ENCODE measurements at places on chromosomes 4 and X.

GRCh38 chr4:8537041-8537461, 43.1 kb upstream of the GPR78 start:
- no peak for DNase-seq

DNA sequence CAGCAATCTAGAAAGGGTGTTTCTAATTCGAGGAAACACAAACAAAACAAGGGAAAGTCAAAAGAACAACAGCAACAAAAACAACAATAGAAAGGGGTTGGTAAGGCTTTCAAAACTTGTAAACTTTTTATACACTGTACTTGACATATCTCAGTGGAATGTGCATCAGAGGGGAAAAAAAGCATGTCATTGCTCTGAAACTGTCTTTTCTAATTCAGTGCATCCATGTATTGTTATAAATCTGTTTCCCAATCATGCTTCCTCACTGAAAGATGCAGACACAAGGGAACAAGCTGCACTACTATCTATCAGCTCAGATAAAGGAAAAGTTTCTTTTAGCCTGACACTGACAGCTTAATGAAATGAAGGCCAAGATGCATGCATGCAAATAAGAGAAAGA, 44.2 kb upstream of the PCDH18 start:
- DNase-seq = no peak

- no peak for DNase-seq
Measured at GRCh38 chrX:1274786-1275185, 6.2 kb downstream of the CSF2RA start.

DNA sequence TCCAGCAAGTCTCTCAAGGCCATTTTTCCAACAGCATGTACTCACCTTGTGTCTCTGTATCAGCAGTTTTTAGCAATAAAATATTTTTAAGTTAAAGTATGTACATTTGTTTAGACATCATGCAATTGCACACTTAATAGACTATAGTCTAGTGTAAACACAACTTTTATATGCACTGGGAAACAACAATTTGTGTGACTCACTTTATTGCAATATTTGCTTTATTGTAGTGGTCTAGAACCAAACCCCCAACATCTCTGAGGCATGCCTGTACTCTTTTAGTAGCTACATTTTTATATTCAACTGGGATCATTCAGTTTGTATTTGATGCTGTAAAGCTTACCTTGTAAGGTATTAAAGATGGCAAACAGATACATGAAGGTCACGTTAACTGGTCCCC, 14.7 kb upstream of the PHKA2 start:
- DNase-seq = no peak

DNA sequence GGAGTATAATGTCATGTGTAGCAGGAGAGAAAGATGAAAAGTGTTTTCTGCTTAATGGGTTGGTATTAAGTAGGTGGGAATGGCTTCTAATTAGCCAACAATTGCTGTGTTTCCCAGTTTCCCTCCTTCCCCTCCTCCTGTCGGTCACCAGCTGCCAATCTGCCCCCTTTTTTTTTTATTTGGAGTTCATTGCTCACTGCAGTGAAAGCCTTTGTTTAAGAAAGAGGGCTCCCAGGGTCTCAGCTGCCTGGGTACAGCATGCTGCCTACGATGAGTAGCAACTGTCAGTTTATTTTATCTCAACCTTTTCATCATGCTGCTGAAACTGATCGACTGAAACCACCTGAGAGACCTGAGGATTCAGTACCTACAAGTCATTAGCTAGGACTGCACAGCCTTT, 149.0 kb downstream of the POU4F2 start:
- DNase-seq = no peak

DNA sequence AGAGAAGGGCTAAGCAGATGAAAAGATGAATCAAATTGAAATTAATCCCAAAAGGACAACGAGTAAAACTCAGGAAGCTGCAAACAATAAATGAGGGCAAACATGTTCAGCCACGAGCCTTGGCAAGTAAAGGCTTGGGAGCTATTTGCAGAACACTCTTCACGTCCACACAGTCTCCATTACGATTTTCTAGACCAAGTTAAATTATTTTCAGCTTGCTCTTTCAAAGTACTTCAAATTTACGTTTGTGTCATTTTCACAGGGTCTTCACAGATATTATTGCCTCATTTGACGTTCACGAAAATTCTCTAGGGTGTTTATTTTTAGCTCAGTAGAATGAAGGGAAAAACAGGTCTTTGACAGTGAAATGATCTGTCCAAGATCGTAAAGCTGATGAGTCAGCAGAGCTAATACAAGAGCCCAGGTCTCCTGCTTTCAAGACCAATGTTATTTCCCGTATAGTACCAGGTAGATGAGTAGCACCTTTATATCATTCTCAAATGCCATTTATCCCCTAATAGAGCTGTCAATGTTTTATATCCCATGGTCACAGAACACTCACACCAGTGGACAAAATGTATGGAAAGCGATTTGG, 20.9 kb downstream of the KLB start:
- DNase-seq = no peak

DNA sequence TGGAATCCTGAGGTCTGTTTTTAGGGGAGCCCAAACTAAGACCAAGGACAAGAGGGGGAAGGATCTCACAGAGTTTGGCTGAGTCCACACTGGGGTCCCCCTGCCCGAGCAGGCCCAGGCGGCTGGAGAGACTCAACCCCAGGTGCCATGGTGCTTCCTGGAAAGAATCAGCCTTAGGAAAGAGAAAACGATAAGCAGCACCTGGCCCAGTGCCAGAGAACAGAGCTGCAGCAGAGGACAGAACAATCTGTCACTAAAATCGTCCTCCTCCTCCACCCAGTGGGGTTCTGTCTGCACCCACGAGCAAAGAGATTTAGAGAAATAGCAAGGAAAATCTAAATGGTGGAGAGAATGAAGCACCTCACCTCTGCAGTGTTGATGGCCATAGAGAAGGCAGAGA, 470.5 kb downstream of the BCOR start:
- DNase-seq = no peak

- DNase-seq = no peak
Measured at GRCh38 chr4:181308476-181309312, 934.5 kb upstream of the TENM3 start.

DNA sequence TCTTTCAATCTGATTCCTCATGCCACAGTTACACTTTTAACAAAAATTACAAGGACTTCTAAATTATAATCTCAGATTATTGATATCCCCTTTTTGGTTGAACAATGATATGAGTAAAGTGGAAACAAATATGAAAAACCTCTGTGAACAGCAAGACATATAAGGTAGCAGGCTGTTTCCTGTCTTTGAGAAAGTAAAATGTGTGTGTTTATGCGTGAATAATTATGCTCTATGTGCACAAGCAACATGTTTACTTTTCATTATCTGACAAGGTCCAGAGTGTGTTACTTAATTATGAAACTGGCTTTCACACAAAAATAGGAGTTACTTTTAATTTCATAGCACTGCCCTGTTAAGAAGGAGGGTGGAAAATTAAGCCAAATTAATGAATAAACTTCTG, 43.1 kb downstream of the DDIT4L start:
- no peak for DNase-seq

DNA sequence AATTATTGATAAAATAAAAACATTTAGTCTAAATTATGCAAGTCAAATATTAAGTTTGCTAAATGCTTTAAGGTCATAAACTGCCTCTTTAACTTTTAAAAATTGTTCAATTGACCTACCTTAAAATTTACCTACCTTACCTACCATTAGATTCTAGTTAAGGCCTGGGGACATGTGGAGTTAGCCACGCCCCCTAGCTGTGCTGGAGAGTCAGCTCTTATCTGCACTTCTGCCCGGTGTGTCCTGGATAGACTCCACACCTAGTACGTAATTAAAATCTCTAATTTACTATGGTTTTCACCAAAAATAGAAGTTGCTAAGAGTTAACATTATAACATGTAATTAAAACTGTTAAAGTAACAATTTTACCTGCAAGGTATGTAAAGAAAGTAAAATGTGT, 22.7 kb downstream of the TENM3 start:
- DNase-seq = no peak
